ENCODE measurements at places on chromosomes 7 and 10.

GRCh38 chr7:87506246-87507180 lies 31.0 kb upstream of the ABCB4 start:
- DNase-seq = no peak
- no peaks in the 10 kb centered on the region for H3K36me3 ChIP-seq
- peaks cover 8% of the 10 kb centered on the region for H3K4me1 ChIP-seq
- H3K4me3 ChIP-seq = no peak overlapping the region

GRCh38 chr10:118272149-118272721 lies 69.9 kb downstream of the FAM204A start:
- no peak overlapping the region for H3K27ac ChIP-seq
- DNase-seq = no peak
- H3K27me3 ChIP-seq = peaks cover 57% of the 10 kb centered on the region
- peak overlapping the region; percentile 63 for H3K4me3 ChIP-seq
- no peaks in the 10 kb centered on the region for H3K4me1 ChIP-seq
- H3K36me3 ChIP-seq = no peaks in the 10 kb centered on the region

GRCh38 chr7:22934473-22935065 lies 79.4 kb downstream of the HYCC1 start:
- H3K36me3 ChIP-seq = peaks cover 4% of the 10 kb centered on the region
- no peaks in the 10 kb centered on the region for H3K27me3 ChIP-seq
- no peak overlapping the region for H3K27ac ChIP-seq
- peaks cover 29% of the 10 kb centered on the region for H3K4me1 ChIP-seq
- H3K4me3 ChIP-seq = no peak overlapping the region
- DNase-seq = no peak

- no peaks in the 10 kb centered on the region for H3K27me3 ChIP-seq
- no peak overlapping the region for H3K4me3 ChIP-seq
Observed at GRCh38 chr7:122013630-122014029, 130.4 kb downstream of the AASS start.

- H3K4me1 ChIP-seq = no peaks in the 10 kb centered on the region
- H3K36me3 ChIP-seq = no peaks in the 10 kb centered on the region
- no peak for DNase-seq
Observed at GRCh38 chr10:5168897-5169420, 16.0 kb downstream of the AKR1C8 start.

- H3K36me3 ChIP-seq = no peaks in the 10 kb centered on the region
- no peak for DNase-seq
- H3K27me3 ChIP-seq = no peaks in the 10 kb centered on the region
- no peaks in the 10 kb centered on the region for H3K4me1 ChIP-seq
- no peak overlapping the region for H3K27ac ChIP-seq
Observed at GRCh38 chr10:125694883-125695282, 11.9 kb upstream of the TEX36 start.

- no peaks in the 10 kb centered on the region for H3K27me3 ChIP-seq
- H3K4me3 ChIP-seq = no peak overlapping the region
- DNase-seq = no peak
- no peaks in the 10 kb centered on the region for H3K4me1 ChIP-seq
- no peaks in the 10 kb centered on the region for H3K36me3 ChIP-seq
- H3K27ac ChIP-seq = no peak overlapping the region
Observed at GRCh38 chr10:47418966-47419365, 34.9 kb upstream of the ZNF488 start.

GRCh38 chr7:70679661-70680060 lies 452.3 kb upstream of the GALNT17 start:
- no peaks in the 10 kb centered on the region for H3K36me3 ChIP-seq
- H3K4me1 ChIP-seq = peaks cover 14% of the 10 kb centered on the region
- DNase-seq = no peak
- no peak overlapping the region for H3K27ac ChIP-seq

DNA sequence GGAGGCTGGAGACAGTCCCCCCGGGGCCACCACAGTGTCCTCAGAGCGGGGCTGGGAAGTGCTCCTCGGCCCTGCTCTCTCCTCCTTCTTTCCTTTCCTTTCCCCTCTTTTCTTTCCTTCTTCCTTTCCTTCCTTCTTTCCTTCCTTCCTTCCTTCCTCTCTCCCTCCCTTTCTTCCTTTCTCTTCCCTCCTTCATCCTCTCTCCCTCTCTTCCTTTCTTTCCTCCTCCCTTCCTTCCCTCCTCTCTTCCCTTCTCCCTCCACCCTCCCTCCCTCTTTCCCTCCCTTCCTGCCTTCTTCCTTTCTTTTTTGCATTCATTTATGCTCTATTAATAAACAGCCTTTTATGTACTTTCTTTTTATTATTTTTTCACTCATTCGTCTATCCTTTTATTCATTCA lies 127.1 kb upstream of the TCERG1L start:
- H3K27me3 ChIP-seq = no peaks in the 10 kb centered on the region
- H3K4me3 ChIP-seq = no peak overlapping the region
- no peak for DNase-seq
- no peaks in the 10 kb centered on the region for H3K4me1 ChIP-seq
- H3K36me3 ChIP-seq = no peaks in the 10 kb centered on the region
- H3K27ac ChIP-seq = no peak overlapping the region

- no peaks in the 10 kb centered on the region for H3K27me3 ChIP-seq
- DNase-seq = no peak
- H3K4me1 ChIP-seq = peaks cover 9% of the 10 kb centered on the region
- no peak overlapping the region for H3K27ac ChIP-seq
- H3K4me3 ChIP-seq = no peak overlapping the region
Observed at GRCh38 chr10:94123258-94123995, 129.7 kb downstream of the PLCE1 start.

DNA sequence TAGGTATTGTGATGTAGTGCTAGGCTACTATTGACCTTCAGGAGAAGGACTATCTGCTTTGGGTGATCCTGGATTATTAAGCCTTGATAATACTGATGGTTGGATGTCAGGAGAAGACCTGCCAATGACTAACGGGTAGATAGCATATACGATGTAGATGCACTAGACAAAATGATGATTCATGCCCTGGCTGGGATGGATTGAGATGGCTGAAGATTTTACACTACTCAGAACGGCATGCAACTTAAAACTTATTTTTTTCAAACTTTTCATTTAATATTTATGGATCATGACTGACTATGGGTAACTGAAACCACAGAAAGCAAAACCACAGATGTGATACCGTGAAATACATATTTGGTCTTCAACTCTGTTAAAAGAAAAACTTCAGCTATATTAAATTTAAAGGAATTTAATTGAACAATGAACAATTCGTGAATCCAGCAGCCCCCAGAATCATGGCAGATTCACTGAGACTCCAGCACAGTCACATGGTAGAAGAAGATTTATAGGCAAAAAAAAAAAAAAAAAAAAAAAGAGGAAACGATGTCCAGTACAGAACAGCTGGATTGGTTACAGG lies 124.6 kb upstream of the CDK13 start:
- H3K27me3 ChIP-seq = no peaks in the 10 kb centered on the region
- no peaks in the 10 kb centered on the region for H3K36me3 ChIP-seq
- peaks cover 5% of the 10 kb centered on the region for H3K4me1 ChIP-seq
- no peak overlapping the region for H3K27ac ChIP-seq
- H3K4me3 ChIP-seq = no peak overlapping the region

- H3K4me3 ChIP-seq = no peak overlapping the region
- H3K36me3 ChIP-seq = no peaks in the 10 kb centered on the region
- no peak overlapping the region for H3K27ac ChIP-seq
- H3K4me1 ChIP-seq = no peaks in the 10 kb centered on the region
- no peaks in the 10 kb centered on the region for H3K27me3 ChIP-seq
Observed at GRCh38 chr10:3534433-3534832, 250.6 kb downstream of the KLF6 start.

DNA sequence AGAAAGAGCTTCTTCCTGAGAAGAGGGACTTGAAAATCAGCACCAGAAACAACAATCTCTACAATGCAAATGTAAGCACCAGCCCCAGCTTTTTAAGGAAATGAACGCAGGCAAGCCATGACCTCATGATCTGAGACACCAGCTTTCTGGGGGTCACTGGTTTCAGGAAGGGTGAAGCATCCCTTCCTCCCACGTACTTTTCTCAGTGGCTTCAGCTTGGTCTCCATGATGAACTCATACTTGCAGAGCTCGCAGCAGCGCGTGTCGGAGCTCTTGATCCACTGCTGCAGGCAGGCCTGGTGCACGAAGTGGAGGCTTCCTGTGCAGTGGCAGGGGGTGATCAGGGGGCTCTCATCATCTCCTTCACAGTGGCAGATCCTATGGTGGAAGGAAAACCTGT lies 87.0 kb downstream of the ALOX5 start:
- H3K4me1 ChIP-seq = no peaks in the 10 kb centered on the region
- no peaks in the 10 kb centered on the region for H3K36me3 ChIP-seq
- no peak for DNase-seq
- H3K27ac ChIP-seq = no peak overlapping the region
- H3K4me3 ChIP-seq = no peak overlapping the region

- no peak overlapping the region for H3K27ac ChIP-seq
- DNase-seq = no peak
- peaks cover 9% of the 10 kb centered on the region for H3K4me1 ChIP-seq
- peaks cover 43% of the 10 kb centered on the region for H3K36me3 ChIP-seq
- no peaks in the 10 kb centered on the region for H3K27me3 ChIP-seq
Observed at GRCh38 chr7:100437150-100438100, 1.1 kb upstream of the PPP1R35 start.

GRCh38 chr7:67652937-67653336 lies 656.3 kb downstream of the TYW1 start:
- no peak overlapping the region for H3K27ac ChIP-seq
- DNase-seq = no peak
- H3K27me3 ChIP-seq = no peaks in the 10 kb centered on the region
- no peaks in the 10 kb centered on the region for H3K36me3 ChIP-seq
- H3K4me3 ChIP-seq = no peak overlapping the region
- H3K4me1 ChIP-seq = no peaks in the 10 kb centered on the region

GRCh38 chr7:31805209-31805818 lies 118.3 kb downstream of the PPP1R17 start:
- no peak overlapping the region for H3K4me3 ChIP-seq
- no peaks in the 10 kb centered on the region for H3K27me3 ChIP-seq
- no peaks in the 10 kb centered on the region for H3K36me3 ChIP-seq
- no peak for DNase-seq
- no peaks in the 10 kb centered on the region for H3K4me1 ChIP-seq
- no peak overlapping the region for H3K27ac ChIP-seq

GRCh38 chr7:129739427-129739826 lies 127.9 kb downstream of the NRF1 start:
- peaks cover 50% of the 10 kb centered on the region for H3K36me3 ChIP-seq
- H3K27ac ChIP-seq = no peak overlapping the region
- no peaks in the 10 kb centered on the region for H3K27me3 ChIP-seq
- H3K4me3 ChIP-seq = no peak overlapping the region

- peaks cover 27% of the 10 kb centered on the region for H3K27me3 ChIP-seq
- no peaks in the 10 kb centered on the region for H3K36me3 ChIP-seq
- H3K4me1 ChIP-seq = no peaks in the 10 kb centered on the region
Observed at GRCh38 chr7:8360564-8361153, 72.8 kb upstream of the NXPH1 start.

- no peaks in the 10 kb centered on the region for H3K4me1 ChIP-seq
- no peaks in the 10 kb centered on the region for H3K36me3 ChIP-seq
- no peak overlapping the region for H3K27ac ChIP-seq
- DNase-seq = peak; percentile 51
- H3K4me3 ChIP-seq = no peak overlapping the region
Observed at GRCh38 chr10:1358860-1359625, 302.9 kb downstream of the WDR37 start.

DNA sequence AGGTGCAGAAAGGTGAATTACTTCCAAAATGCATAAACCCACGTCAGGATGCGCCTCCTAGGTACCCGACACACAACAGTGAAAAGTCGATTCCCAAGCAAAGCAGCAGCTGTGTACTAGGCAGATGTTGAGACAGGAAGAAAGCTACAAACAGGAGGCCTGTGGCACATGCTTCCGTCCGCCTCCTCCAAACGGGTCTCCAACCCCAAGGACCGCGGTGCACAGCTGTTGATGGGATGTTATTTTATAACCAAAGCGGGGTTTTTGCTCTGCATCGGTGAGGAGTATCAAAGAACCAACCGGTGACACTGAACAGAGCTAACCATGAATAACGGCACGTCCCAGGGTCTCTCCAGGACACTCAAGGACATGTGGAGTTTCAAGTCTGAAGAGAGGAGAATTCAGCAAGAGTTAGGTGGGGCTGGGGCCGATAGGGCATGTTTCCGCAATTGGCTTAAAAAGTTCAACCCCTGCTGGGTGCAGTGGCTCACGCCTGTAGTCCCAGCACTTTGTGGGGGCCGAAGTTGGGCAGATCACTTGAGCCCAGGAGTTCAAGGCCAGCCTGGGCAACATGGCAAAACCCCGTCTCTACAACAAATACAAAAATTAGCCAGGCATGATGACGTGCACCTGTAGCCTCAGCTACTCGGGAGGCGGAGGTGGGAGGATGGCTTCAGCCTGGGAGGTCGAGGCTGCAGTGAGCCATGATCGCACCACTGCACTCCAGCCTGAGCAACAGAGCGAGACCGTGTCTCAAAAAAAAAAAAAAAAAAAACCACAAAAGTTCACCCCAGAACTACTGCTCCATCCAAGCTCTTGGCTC lies 108.0 kb downstream of the SMURF1 start:
- no peak for DNase-seq
- H3K36me3 ChIP-seq = peaks cover 88% of the 10 kb centered on the region
- H3K4me3 ChIP-seq = no peak overlapping the region
- no peaks in the 10 kb centered on the region for H3K27me3 ChIP-seq
- H3K4me1 ChIP-seq = no peaks in the 10 kb centered on the region

GRCh38 chr10:36491926-36492325 lies 633.5 kb upstream of the ANKRD30A start:
- DNase-seq = no peak
- H3K36me3 ChIP-seq = no peaks in the 10 kb centered on the region

DNA sequence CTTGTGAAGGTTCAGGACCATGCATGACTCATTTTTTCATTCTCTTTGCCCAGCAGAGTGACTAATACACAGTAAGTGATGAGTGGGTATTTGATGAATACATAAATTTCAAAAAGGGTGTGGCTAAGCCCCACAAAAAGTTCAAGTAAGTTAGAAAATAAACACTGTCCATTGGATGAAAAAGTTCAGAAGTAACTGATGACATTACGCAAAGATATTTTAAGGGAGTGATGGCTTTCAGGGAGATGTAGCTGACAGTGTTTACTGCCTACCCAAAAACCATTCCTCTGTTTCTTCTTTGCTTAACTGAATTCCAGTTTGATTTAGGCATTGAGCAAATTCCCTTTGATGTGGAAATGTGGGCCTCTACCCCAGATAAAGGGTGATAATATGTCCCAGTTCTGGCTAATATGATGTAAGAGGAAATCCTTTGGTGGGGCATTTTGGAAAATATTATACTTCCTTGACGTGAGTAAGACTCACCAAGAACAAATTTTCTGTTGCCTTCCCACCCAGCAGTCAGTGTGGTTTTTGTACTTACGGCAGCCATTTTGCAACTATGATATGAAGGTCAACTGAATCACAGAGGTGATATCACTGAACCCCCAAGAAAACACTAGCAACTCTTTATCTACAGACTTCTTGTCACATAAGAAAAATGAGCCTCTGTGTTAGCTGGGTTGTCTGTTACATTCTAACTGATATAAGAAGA lies 29.0 kb upstream of the EBLN1 start:
- peaks cover 24% of the 10 kb centered on the region for H3K27me3 ChIP-seq
- no peaks in the 10 kb centered on the region for H3K36me3 ChIP-seq
- no peak overlapping the region for H3K4me3 ChIP-seq
- H3K27ac ChIP-seq = no peak overlapping the region
